ENCODE measurements at places on chromosomes 2 and 18.

GRCh38 chr2:209523041-209523740 lies 99.3 kb downstream of the MAP2 start:
- DNase-seq = no peak

GRCh38 chr2:137002896-137003295 lies 237.6 kb downstream of the THSD7B start:
- DNase-seq = no peak

- no peak for DNase-seq
These were observed 25.4 kb downstream of the HPCAL1 start for GRCh38 chr2:10327896-10328669.

GRCh38 chr2:68190991-68191731 lies 33.5 kb downstream of the PNO1 start:
- no peak for DNase-seq

GRCh38 chr2:239935789-239936758 lies 89.1 kb downstream of the NDUFA10 start:
- DNase-seq = no peak
